ENCODE measurements at places on chromosomes 16 and 17. TPM values are rescaled to one million over a fixed set of nuclear protein-coding genes. Genes with fewer than 3 reads are reported as not detected.

The ADAD2 gene
- 0.76 TPM for polyA plus RNA-seq

The MPO gene
- 0.34 TPM for polyA plus RNA-seq

The C17orf50 gene
- not detected for polyA plus RNA-seq

The KRT33A gene
- not detected for polyA plus RNA-seq

The KRT26 gene
- not detected for polyA plus RNA-seq

The CTRB2 gene
- 11.5 TPM for polyA plus RNA-seq

The HCRT gene
- polyA plus RNA-seq, result not detected

The FSCN2 gene
- 1.0 TPM for polyA plus RNA-seq

The GSG1L gene
- not detected for polyA plus RNA-seq

The RNPS1 gene
- 138 TPM for polyA plus RNA-seq

The KRT36 gene
- polyA plus RNA-seq, result not detected

The SLC2A4 gene
- 41.8 TPM for polyA plus RNA-seq

The RAB11FIP4 gene
- polyA plus RNA-seq, result 1.5 TPM

The GNG13 gene
- polyA plus RNA-seq, result not detected

The PDILT gene
- not detected for polyA plus RNA-seq

The BORCS6 gene
- polyA plus RNA-seq, result 3.3 TPM

The UBE2O gene
- 6.2 TPM for polyA plus RNA-seq

The SRCIN1 gene
- polyA plus RNA-seq, result 1.3 TPM

The ABCC3 gene
- 25.1 TPM for polyA plus RNA-seq

The BRIP1 gene
- polyA plus RNA-seq, result 0.15 TPM

The USP43 gene
- 3.3 TPM for polyA plus RNA-seq

The GRAP gene
- 3.5 TPM for polyA plus RNA-seq

The G6PC1 gene
- polyA plus RNA-seq, result 0.03 TPM

The ZNF624 gene
- polyA plus RNA-seq, result 1.5 TPM

The CES1 gene
- polyA plus RNA-seq, result 67.4 TPM

The TSPOAP1 gene
- polyA plus RNA-seq, result 11.9 TPM

The KCNH4 gene
- 0.19 TPM for polyA plus RNA-seq

The C1QTNF8 gene
- polyA plus RNA-seq, result not detected

The ZFPM1 gene
- polyA plus RNA-seq, result 5.9 TPM

The PPP1R1B gene
- 40.4 TPM for polyA plus RNA-seq

The EIF3C gene
- polyA plus RNA-seq, result 274 TPM

The SLC43A2 gene
- polyA plus RNA-seq, result 8.8 TPM

The TBC1D3I gene
- polyA plus RNA-seq, result 0.12 TPM

The C1QL1 gene
- 1.7 TPM for polyA plus RNA-seq

The PRSS33 gene
- not detected for polyA plus RNA-seq

The LLGL1 gene
- 5.0 TPM for polyA plus RNA-seq

The NSMCE1 gene
- polyA plus RNA-seq, result 56.3 TPM

The C16orf46 gene
- polyA plus RNA-seq, result 0.94 TPM

The TMC5 gene
- 0.51 TPM for polyA plus RNA-seq

The TMEM97 gene
- polyA plus RNA-seq, result 3.6 TPM

The TNP2 gene
- not detected for polyA plus RNA-seq

The OTOP3 gene
- not detected for polyA plus RNA-seq

The ANKFN1 gene
- 0.28 TPM for polyA plus RNA-seq

The BCKDK gene
- 79.6 TPM for polyA plus RNA-seq

The KRT12 gene
- polyA plus RNA-seq, result not detected

The ZMYND15 gene
- 0.90 TPM for polyA plus RNA-seq

The CD300A gene
- polyA plus RNA-seq, result 3.0 TPM

The PRR29 gene
- polyA plus RNA-seq, result 0.09 TPM

The EPX gene
- polyA plus RNA-seq, result not detected

The RAD51C gene
- 16.6 TPM for polyA plus RNA-seq

The TOP3A gene
- 6.5 TPM for polyA plus RNA-seq

The KRT39 gene
- polyA plus RNA-seq, result 0.06 TPM

The COPZ2 gene
- polyA plus RNA-seq, result 115 TPM

The SSTR5 gene
- polyA plus RNA-seq, result not detected

The SHCBP1 gene
- polyA plus RNA-seq, result 0.23 TPM

The PAFAH1B1 gene
- polyA plus RNA-seq, result 48.8 TPM

The WNK4 gene
- 0.54 TPM for polyA plus RNA-seq
